ENCODE measurements at places on chromosomes 11 and 22. TPM values are rescaled to one million over a fixed set of nuclear protein-coding genes. Genes with fewer than 3 reads are reported as not detected.

DNA sequence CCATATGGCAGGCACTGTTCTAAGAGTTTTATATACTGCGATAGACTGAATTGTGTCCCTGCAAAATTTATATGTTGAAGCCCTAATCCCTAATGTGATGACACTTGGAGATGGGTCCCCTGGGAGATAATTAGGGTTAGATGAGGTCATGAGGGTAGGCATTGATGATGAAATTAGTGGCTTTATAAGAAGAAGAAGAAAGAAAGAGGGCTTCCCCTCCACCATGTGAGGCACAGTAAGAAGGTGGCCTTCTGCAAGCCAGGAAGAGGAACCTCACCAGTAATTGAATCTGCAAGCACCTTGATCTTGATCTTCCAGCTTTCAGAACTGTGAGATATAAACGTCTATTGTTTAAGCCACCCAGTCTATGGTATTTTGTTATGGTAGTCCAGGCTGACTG lies 46.6 kb upstream of the TENM4 start:
- DNase-seq = no peak

DNA sequence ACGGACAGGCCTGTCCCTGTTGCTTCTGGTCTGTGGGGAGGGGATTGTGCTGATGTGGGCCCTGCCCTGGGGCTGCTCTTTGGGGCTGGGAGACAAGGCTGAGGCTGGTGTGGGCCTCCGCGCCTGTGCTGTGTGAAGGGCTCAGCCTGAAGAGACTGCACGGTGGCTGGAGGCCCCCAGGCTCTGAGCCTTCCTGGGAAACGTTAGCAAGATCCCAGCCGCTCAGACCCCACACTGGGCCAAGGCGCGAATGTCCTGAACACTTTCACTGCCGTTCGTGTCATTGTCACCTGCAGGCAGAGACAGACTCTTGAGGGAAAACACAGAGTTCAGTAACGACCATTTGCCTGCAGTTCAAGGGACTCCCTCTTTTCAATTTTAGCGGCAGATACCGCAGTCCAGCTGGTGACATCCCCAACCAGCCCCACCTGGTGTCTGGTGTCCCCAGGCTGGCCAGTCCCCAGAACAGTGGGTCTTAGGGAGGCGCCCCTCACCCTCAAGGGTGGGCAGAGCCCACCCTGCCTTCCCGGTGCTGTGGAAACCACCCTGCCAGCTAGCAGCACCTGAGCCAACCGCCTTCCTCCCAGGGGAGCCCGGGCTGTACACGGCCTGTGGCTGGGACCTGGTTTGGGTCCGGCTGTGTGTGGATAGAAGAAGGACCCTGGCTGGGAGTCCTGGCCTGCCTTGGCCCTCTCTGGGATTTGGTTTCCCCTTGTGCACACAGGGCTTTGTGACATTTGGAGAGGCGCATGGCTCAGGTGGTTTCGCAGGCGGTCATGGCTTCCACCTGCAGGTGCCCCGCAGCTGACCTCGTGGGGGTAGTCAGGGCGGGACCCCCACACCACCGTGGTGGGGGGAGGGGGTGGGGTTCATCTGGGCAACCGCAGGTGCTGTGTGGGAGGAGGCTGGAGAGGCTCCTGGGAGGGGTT lies 5.7 kb downstream of the PANX2 start:
- no peak for DNase-seq

GRCh38 chr11:40619654-40620053 lies 839.8 kb downstream of the LRRC4C start:
- no peak for DNase-seq

- no peak for DNase-seq
Measured at GRCh38 chr22:39486951-39487825, 14.9 kb upstream of the MIEF1 start.

- no peak for DNase-seq
Measured at GRCh38 chr11:106496677-106497076, 419.2 kb downstream of the AASDHPPT start.

GRCh38 chr22:27066856-27067255 lies 409.5 kb downstream of the MIAT start:
- no peak for DNase-seq

Gene C22orf42
- not detected for polyA plus RNA-seq

Data from left renal pelvis (tissue), 4 donors.